ENCODE measurements at places on chromosomes 1 and 21. TPM values are rescaled to one million over a fixed set of nuclear protein-coding genes. Genes with fewer than 3 reads are reported as not detected.

LCE2A gene
- total RNA-seq, result not detected

FHAD1 gene
- total RNA-seq, result 0.31 TPM

SAMSN1 gene
- total RNA-seq, result 0.44 TPM

C1orf122 gene
- 169 TPM for total RNA-seq

OR14K1 gene
- not detected for total RNA-seq

MIS18A gene
- total RNA-seq, result 4.5 TPM

RNF2 gene
- total RNA-seq, result 13.7 TPM

NBPF4 gene
- not detected for total RNA-seq

OR2L5 gene
- not detected for total RNA-seq

KIRREL1 gene
- total RNA-seq, result 142 TPM

COL11A1 gene
- 0.10 TPM for total RNA-seq

TMEM269 gene
- not detected for total RNA-seq

OR10Z1 gene
- total RNA-seq, result not detected

TRIM58 gene
- not detected for total RNA-seq
